ENCODE measurements at places on chromosomes 5 and 9.

DNA sequence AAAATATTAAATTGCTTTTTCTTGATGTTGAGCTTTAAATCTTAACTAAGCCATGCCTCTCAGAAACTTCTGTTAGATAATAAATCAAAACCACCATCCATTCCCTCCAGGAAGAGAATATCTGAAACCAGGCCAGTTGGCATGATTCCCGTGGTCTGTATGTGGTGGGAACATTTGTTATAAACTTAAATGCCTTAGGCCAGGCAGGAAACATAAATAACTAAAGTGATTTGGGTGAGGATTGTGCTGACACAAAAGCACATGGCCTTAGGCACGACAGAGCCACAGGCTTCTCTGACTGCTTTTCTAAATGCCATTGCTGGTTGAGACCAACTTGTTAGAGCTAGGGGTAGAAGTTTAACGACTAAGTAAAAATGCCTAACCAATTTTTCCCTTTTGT, 255.9 kb downstream of the GABRG2 start:
- no peak for DNase-seq

DNA sequence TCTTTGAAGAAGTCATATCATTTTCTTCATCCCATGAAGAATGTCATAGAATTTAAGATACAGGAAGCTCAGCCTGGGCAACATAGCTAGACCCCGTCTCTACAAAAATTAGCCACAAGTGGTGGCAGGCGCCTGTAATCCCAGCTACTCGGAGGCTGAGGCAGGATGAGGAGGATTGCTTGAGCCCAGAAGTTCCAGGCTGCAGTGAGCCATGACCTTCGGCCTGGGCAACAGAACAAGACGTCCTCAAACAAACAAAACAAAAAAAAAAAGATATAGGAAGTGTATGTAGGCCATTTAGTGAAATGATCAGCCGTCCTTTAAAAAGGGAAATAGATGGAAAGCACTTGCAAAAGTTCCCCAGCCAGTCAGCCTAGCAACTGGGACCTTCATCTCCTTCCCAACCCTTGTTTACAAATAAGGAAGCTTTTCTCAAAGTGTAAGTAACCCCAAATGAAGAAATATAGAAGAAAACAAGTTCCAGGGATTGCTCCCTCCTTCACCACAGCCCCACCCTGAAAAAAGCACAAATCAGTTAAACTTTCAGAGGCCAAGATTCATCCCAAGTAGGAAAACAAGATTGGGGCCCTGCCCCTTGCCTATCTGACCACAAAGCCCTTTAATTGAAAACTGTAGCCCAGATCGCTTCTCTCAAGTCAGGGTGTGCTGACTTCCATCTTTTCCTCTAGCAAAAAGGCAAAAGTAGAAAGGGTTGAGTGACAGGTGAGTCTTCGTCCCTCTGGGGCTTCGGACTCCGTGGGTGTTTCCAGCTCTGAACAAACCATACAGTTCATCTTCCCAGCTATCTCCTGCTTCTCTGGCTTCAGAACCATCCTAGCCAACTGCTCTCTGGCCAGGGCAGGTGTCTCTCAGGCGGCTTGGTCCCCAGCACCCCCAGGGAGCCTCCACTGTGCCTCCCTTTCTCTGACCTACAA, 1.2 kb downstream of the SLC31A2 start:
- DNase-seq = no peak

- no peak for DNase-seq
These were observed 345.7 kb downstream of the DEPDC1B start for GRCh38 chr5:60354311-60354710.

- no peak for DNase-seq
These were observed 161.9 kb downstream of the MARCHF11 start for GRCh38 chr5:16017720-16018119.

- peak; percentile 2 for DNase-seq
These were observed 306.3 kb downstream of the FER start for GRCh38 chr5:109053995-109054417.

Measured in GM20000 (cell line).